ENCODE measurements at places on chromosomes 3 and 15.

GRCh38 chr3:26345613-26346012 is 277.0 kb upstream of the LRRC3B start:
- DNase-seq = no peak

- no peak for DNase-seq
Observed at GRCh38 chr3:123281406-123281805, 79.7 kb downstream of the SEC22A start.

GRCh38 chr15:65857718-65858402 is 11.4 kb upstream of the RAB11A start:
- DNase-seq = no peak

DNA sequence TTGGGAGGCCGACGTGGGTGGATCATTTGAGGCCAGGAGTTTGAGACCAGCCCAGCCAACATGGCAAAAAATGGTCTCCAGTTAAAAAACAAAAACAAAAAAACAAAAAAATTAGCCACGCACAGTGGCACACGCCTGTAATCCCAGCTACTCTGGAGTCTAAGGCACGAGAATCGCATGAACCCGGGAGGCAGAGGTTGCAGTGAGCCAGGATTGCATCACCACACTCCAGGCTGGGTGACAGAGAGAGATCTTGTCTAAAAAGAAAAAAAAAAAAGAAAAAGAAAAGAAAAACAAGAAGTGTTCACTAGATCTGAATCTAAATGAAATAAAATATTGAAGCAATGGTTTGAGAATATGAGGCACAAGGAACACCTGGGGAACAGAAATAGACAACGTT is 36.7 kb downstream of the SLC9A9 start:
- no peak for DNase-seq

GRCh38 chr3:37816271-37816670 is 45.4 kb upstream of the CTDSPL start:
- no peak for DNase-seq
